ENCODE measurements at places on chromosomes 1 and 21. TPM values are rescaled to one million over a fixed set of nuclear protein-coding genes. Genes with fewer than 3 reads are reported as not detected.

The PROX1 gene
- 0.32 TPM for total RNA-seq

The SERTAD4 gene
- total RNA-seq, result 47.2 TPM

The PLPPR4 gene
- 5.5 TPM for total RNA-seq

DNA sequence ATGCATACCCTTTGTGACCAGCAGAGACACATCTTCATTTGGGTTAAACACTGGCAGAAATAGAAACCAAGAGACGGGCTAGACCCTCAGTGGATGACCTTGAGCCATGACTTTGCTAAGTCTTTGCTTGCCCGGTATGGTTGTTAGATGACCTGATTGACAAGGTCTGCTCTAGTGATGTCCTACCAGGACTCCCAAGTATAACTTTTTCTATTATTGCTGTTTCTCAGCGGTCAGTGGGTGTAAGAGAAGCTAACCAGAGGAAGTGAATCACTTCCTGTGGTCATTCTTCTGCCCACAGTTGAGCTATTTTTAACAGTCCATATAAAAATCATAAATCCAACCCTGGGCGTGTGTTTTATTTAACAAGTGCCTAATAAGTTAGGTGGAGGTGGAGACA is 126.2 kb upstream of the ETS2 start:
- DNase-seq, result no peak

- DNase-seq, result no peak
These were observed 5.8 kb downstream of the TRIM33 start for GRCh38 chr1:114505148-114505561.

DNA sequence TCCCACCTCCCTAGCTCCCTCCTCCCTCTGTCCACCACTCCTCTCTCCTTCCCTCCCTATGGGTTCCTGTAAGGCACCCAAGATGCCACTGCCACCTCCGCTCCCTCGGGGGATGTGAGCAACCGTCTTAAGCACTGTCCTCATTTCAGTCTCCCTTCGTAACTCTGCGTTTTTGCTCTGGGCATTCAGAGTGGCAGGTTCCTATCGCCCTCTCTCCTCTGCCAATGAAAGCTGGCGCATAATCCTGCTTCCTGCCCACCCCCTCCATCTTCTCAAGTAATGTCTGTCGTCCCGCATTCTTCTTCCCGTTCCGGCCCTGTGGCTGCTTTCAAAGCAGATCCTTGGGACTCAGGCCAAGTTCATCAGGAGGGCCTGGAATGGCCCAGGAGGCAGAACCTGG is 253.9 kb upstream of the TMEM51 start:
- DNase-seq, result no peak

GRCh38 chr1:215958841-215959240 is 391.7 kb downstream of the KCTD3 start:
- no peak for DNase-seq

DNA sequence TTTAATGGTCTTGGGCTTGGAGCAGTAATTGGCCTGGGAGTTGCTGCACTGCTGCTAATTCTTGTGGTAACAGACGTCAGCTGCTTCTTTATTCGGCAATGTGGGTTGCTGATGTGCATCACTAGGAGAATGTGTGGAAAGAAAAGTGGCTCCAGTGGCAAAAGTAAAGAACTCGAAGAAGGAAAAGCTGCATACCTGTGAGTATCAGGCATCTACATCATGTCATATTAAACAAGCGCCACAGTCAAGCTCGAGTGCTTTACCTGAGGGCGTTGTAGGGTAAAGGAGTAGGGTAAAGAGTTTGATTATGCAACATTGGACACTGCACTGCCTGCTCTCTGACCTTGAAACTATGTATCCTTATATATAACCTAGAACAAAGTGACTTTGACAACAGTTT is 510.6 kb downstream of the NCAM2 start:
- no peak for DNase-seq

GRCh38 chr21:43827015-43827611 is 37.7 kb downstream of the RRP1 start:
- no peak for DNase-seq

GRCh38 chr1:182215764-182216163 is 154.3 kb upstream of the ZNF648 start:
- DNase-seq, result no peak

DNA sequence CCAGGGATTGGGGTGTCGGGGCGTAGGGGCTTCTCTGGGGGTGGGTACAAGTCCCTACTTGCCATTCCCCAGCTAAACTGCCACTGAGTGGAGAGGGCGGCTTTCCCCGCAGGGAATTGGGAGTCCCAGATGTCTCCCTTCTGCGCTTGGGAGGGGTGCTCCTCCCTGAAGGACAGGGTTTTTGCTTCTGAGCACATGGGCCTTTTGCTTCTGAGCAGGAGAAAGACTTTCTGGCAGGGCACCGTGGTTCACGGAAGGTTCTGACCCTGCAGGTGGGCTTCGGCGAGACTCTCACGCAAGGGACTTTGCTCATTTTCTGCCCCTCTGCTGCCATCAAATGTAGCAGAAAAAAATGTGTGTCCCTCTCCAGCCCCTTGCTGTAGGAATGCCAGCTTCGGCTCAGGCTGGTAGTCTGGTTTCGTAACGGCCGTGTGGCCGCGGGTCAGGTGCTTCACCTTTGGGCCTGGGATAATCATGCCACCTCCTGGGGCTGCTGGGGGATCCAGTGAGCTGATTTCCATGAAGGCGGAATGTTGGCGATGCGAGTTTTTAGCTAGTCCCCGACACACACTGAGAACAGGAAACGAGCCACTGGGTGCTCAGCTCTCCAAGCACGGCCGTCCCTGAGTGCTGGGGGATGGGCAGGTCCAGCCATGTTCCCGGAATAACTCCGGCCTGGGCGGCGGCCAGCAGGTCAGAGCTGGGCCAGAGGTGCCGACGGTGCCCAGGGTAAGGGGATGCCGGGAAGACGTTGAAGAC is 364.0 kb downstream of the CAMTA1 start:
- no peak for DNase-seq

GRCh38 chr1:52867087-52867863 is 24.7 kb downstream of the ZYG11A start:
- no peak for DNase-seq

DNA sequence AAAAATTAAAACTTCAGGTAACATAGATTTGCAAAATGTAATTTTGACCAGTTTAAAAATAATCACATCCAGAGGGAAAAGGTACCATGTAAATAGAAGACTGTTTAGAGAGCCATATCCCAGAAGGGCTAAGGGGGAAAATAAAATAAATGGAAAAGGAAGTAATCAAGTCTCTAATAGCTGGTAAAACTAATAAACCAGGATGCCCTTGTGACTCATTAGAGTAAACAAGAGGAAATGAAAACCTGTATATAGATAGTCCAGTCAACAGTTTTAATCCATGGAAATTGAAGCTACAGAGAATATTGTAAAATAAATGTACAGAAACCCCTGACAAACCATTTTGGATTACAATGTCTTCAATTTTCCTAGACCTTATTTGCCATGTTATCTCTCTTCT is 698.0 kb upstream of the RGS18 start:
- DNase-seq, result no peak
